ENCODE measurements at places on chromosomes 16 and 17.
A peak's percentile ranks its signal among the peaks of the same experiment; 100 is the strongest.

DNA sequence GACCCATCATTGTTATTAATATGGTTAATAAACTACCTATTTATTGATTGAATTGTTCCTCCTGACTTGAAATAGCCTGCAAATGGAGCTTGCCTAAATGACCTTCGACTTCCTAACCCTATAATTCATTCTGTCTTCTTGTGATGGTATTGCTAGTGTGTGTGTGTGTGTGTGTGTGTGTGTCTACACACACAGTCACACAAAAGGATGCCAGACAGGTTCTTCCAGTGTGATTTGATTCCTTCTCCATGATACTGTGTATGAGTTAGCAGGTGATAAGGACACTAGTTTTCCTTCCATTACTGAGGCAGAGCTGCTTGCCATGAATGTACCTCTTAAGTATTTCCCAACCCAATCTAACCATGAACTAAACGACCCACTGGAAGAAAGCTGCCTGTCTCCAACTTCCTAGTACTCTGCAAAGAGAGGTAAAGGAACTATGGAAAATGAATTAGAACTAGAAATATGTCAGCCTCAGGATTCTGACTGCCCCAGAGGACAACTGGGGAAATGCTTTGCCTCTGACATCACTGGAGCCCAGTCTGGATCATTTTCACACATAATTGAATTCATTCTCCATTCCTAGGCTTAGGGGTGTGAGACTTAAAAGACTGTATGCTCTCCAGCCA lies 3.5 kb upstream of the CDC6 start:
- peak; percentile 14 for DNase-seq

- DNase-seq: peak; percentile 6
These were observed 6.2 kb upstream of the SLC25A19 start for GRCh38 chr17:75295201-75296158.

GRCh38 chr16:14187517-14188338 lies 116.6 kb downstream of the MRTFB start:
- no peak for DNase-seq

DNA sequence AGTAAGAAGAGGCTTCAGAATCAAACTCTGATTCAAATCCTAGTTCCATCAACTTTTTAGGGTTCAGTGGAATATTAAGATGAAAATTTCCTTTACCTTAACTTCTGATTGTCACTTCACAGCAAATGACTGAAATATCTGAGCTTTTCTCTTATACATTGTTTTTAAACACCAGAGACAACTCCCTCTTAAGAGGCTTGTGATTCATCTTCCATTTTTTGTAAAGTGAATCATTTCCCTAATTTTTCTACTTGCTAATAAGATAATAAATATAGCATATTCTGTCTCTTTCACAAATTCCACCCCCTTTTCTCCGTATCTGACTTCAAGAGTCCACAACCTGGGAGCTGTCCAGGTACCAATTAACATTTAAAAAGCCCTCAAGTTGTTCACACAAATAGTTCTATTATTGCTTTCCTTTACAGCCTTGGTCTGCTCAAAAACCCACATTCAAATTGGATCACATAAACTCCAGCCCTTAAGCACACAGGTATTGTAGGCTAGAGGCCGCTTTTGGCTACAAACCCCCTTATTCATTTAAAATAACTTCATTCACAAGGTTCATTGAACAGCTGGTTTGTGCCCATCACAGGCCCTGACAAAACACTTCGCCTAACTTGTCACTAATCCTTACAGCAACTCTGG lies 14.1 kb upstream of the UTP6 start:
- no peak for DNase-seq

- DNase-seq: no peak
These were observed 112.2 kb downstream of the KIF2B start for GRCh38 chr17:53934931-53935330.

- no peak for DNase-seq
These were observed 119.5 kb downstream of the SOX9 start for GRCh38 chr17:72240333-72240732.

- DNase-seq: no peak
These were observed 8.2 kb upstream of the SLC43A2 start for GRCh38 chr17:1636732-1637285.

GRCh38 chr16:88569614-88569984 lies 604 bp upstream of the ZC3H18 start:
- DNase-seq: no peak

- DNase-seq: no peak
These were observed 91.1 kb downstream of the C17orf67 start for GRCh38 chr17:56742601-56743000.

DNA sequence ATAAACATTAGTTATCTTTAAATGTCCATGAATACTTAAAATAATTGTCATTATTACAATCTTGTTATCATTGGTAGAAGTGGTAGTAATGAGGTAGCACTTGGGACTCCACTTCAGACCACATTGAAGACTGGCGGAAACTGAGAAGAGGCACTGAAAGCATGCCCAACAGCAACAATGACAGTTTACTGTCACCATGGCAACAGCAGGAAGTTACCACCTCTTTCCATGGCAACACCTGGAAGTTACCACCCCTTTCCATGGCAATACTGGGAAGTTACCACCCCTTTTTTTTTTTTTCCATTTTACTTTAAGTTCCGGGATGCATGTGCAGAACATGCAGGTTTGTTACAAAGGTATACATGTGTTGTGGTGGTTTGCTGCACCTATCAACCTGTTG lies 494.9 kb upstream of the RBFOX1 start:
- no peak for DNase-seq

- peak; percentile 78 for DNase-seq
These were observed 12.6 kb downstream of the THRA start for GRCh38 chr17:40075201-40075941.

GRCh38 chr17:31857920-31858641 lies 963 bp downstream of the COPRS start:
- DNase-seq: peak; percentile 2

DNA sequence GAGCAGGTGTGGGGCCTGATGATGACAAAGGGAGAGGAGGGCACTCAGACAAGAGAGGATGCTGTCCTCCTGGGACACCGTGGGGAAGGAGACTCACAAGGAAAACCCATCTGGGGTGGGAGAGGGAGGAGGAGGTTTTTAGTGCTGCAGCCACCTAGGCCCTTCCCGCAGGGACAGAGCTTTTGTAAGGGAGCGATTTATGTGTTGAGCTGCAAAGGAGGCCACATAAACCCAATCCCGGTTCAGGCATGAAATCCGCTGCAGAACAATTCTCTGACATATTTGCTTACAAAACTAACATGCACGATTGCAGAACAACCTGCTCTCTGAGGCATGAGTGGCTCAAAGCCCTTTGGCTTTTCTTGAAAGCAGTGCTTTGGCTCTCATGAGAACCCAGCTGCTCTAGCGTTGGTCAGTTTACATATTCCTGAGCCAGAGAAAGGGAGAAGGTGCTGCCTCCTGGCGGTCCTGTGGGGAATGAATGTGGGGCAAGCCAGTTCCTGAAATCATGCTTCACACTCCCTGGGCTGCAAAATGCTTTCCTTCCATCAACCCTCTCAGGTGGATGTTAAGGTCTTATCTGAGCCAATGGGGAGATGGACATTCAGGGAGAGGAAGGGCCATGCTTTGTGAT lies 122.4 kb upstream of the NLRP1 start:
- peak; percentile 57 for DNase-seq

GRCh38 chr16:31094088-31094423 lies 541 bp downstream of the VKORC1 start:
- no peak for DNase-seq

DNA sequence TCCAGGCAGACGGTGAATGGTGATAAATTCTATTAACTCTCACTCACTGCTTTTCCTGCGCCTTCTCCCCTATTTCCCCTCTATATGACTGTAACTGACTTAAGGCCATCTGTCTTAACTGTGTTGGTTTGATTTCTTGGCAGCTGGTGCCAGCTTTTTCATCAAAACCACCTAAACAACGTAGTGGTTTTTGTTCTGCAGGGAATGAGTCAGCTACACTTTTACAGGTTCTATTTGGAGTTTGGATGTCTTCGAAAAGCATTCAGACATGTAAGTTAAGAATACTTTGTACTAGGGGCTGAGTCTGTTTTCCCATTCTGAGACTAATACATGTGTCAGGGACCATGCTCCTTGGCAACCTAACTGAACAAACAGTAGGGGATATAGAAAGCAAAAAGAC lies 8.5 kb downstream of the REXO5 start:
- no peak for DNase-seq

- no peak for DNase-seq
These were observed 3.3 kb downstream of the ORMDL3 start for GRCh38 chr17:39923836-39924690.

DNA sequence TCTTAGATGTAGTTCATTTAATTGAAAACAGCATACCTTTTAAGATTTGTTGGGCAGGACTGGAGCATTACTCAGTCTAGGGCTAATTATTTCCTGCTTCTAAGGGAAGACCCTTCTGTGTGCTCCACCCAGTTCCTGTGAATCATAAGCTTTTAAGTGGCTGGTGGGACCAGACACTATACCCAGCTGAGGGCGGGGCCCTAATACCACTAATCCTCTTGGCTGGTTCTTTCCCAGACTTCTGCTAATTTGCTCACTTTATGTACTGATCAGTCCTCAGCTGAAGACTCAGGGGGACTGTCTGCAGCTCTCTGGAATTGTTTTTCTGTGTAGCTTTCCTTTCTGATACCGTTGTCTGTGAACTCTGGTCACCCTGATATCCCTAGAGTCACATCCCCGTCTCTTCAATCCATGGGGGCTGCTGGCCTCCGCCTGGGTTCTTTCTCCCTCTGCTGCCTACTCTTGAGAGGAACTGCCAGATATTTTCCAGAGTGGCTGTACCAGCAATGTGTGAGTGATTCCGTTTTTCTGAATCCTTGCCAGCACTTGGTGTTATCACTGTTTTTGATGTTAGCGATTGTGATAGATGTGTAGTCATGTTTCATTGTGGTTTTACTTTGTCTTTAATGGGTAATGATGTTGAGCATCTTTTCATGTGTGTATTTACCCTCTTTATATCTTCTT lies 35.1 kb downstream of the MFSD11 start:
- peak; percentile 90 for DNase-seq

DNA sequence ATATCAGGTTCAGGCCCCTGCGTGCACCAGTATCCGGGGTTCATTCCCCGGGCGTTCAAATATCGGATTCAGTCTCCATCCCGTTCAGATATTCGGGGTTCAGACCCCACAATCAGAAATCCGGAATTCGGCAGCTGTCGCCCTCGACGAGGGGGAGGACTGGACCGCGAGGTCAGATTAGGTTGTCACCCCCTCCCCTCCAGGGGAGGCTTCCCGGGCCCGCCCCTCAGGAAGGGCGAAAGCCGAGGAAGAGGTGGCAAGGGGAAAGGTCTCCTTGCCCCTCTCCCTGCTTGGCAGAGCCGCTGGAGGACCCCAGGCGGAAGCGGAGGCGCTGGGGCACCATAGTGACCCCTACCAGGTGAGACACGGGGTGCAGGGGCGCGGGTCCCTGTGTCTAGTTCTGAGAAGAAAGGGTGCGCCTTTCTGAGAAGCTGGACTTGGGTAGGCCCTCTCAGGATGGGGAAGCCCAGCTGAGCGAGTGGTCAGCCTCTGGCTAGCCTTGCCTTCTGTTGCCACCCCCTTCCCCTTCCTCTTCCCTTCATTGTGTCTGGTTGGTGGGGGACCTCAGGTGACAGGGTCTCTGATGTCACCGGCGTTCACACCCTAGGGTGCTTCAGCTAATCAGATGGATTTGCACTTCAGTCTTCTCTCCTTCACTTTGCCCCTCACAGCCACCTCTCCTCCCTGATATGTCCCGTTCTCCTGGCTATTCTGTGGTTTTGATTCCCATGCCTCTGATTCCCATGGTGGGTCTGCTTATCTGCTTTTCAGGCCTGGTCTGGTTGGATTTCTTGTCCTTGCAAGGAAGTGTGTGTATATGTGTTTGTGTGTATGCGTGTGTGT lies 844 bp downstream of the TAOK2 start:
- peak; percentile 19 for DNase-seq

DNA sequence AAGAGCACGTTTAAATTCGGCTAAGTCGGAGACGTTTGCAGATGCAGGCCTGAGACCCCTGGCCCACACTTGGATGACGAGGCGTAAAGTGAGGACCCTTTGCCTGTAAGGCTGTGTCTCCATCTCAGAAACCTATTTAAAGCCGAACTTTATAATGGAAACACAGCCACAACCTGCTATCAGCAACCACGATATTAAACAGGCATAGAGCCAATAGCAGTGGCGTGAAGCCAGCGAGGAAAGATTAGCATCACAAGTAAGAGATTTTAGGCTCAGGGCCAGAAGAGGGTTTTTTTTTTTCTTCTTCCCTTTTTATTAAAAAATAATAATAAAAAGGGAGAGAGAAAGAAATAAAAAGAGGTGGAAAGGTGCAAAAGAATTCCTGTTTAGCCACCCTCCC lies 111.3 kb upstream of the NOL11 start:
- no peak for DNase-seq

DNA sequence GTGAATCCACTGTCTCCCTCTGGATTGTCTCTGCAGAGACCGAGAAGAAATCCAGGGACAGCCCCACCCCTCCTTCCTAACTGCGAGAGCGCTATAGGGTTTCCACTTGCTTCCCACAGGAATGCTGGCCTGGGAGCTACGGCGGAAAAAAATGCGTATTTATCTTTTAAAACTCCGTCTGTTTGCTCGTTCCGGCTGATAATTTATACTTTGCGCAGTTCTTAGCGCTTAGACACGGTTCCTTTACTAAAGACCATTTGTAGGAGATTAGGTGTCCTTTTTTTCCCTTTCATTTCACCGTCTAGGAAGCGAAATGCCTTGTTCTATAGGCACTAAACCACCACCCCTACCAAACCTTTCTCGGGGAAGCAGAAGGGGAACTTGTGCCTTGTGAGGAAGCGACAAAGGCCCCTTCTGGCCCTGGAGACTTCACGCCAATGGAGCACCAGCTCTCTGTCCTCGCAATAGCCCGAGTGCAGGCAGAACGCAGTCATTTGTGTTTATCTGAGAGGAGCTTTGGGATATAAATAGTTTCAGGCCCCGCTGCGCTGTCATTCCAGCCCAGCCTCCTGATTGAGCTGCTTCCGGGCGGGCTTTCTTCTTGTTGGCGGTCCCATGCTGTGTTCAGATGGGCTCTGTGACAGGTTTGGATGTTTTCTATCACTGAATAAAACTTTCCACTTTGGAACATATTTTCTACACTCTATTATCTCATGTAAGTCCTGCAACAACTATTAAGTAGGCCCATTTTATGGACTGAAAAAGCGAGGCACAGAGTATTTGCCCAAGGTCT lies 791 bp upstream of the SUPT4H1 start:
- peak; percentile 12 for DNase-seq

DNA sequence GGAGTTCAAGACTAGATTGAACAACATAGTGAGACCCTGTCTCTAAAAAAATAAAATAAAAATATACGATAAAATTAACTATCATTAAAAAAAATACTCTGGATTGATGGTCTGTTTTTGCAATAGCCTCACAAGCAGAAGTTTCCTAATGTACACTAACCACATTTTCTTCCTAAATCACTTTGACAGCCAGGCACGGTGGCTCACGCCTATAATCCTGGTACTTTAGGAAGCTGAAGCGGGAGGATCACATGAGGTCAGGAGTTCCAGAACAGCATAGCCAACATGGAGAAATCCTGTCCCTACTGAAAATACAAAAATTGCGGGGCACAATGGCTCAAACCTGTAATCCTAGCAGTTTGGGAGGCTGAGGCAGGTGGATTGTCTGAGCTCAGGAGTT lies 64.7 kb downstream of the HELZ start:
- DNase-seq: no peak
